ENCODE measurements at places on chromosomes 5 and 9. TPM values are rescaled to one million over a fixed set of nuclear protein-coding genes. Genes with fewer than 3 reads are reported as not detected.

DNA sequence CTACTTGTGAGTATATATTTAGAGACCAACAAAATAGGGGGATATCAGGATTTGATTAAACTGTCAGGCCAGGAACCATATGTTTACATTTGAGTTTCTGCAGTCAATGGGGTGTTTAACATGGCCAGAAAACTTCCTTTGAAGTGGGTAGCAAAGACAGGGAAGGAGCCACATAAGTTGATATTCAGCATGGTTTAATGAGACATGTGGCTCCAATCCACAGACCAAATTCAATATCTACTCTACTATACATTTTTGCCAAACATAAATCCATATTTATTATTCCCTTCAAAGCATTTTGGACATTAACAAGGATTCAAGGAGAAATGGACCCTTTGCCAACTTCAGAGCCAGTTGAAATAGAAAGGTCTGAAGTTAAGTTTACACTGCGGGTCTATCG, 99.8 kb downstream of the TAF11L14 start:
- no peak for DNase-seq
- no peak overlapping the region for H3K27ac ChIP-seq
- H3K4me1 ChIP-seq, result no peaks in the 10 kb centered on the region
- no peak overlapping the region for H3K4me3 ChIP-seq
- no peaks in the 10 kb centered on the region for H3K36me3 ChIP-seq

The FAM81B gene
- polyA plus RNA-seq, result not detected

DNA sequence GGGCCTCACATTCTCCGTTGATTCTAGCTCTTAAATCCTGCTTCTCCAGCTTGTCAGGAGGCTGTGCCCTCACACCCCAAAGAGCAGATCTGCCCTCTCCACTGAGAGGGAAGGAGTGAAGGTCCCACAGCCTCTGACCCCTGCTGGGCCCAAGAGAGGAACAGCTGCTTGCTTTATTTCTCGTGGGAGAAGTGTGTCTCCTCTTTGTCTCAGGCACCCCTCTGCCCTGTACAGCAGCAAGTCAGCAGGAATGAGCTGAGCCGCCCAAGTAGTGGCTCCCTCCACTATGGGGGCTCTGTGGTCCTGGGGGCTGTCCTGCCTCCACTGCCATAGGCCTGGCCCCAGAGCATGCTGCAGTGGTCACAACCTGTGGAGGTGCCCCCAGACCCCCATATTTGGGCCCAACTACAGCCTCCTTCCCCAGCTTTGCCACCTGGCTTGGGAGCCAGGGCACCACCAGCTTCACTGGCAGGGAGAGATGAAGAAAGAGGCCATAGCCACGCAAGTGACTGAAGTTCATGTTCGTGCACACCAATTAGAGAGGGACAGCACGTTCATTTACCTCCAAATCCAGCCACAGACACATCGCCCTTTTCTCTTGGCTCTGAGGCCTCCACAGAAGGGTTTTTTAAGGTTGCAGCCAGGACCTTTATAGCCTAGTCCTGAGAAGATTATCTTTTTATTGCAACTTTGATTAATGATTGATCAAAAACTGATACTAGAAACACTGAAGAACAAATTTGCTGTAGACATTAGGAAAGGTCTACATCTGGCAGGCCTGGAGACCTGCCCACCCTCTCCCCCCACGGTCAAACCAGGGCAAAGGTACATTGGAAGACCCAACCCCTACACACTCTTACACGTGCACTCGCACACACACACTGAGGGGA, 27.5 kb downstream of the IRF1 start:
- H3K36me3 ChIP-seq, result no peaks in the 10 kb centered on the region
- H3K27me3 ChIP-seq, result no peaks in the 10 kb centered on the region
- H3K4me1 ChIP-seq, result peaks cover 38% of the 10 kb centered on the region
- no peak for DNase-seq

DNA sequence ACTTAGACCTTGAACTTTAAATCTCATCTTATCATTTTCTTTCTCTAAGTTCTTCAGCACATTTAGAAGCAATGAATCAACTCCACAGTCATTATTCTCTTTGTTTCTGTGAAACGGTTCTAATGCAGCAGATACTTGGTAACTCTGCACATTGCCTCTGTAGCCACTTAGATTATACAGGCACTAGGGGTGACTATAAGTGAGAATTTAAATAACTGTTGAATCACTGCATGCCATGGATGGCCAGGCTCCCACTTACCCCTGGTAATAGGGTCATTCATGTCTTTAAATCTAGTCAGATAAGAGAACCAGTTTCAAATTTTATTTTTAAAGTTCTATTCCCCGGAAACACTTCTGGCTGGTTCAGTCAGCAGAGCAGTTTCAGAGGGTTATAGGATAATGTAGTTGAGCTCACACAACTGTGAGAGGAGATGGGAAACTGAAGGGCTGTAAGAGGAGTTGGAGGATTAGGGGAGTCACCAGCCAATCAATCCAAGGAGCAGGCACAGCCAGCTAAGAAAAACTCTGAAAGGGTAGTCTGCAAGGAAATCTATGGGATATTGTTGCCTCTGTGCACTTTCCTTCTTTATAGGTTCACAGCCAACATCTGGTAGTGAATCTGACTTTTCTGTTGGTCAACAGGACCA, 4.2 kb upstream of the MINAR2 start:
- no peaks in the 10 kb centered on the region for H3K27me3 ChIP-seq
- DNase-seq, result no peak

The ADAMTSL2 gene
- polyA plus RNA-seq, result 0.21 TPM

The WNT8A gene
- polyA plus RNA-seq, result not detected

GRCh38 chr9:2726650-2727340, 9.5 kb downstream of the KCNV2 start:
- peaks cover 22% of the 10 kb centered on the region for H3K4me1 ChIP-seq
- no peak overlapping the region for H3K27ac ChIP-seq
- no peak overlapping the region for H3K4me3 ChIP-seq
- no peaks in the 10 kb centered on the region for H3K36me3 ChIP-seq

The GLRX gene
- 3,024 TPM for polyA plus RNA-seq

- no peaks in the 10 kb centered on the region for H3K27me3 ChIP-seq
- H3K36me3 ChIP-seq, result no peaks in the 10 kb centered on the region
- peak overlapping the region; percentile 42 for H3K4me3 ChIP-seq
- peak overlapping the region; percentile 95 for H3K27ac ChIP-seq
- DNase-seq, result peak; percentile 72
These were observed 72.4 kb upstream of the ZNF622 start for GRCh38 chr5:16538006-16538405.

DNA sequence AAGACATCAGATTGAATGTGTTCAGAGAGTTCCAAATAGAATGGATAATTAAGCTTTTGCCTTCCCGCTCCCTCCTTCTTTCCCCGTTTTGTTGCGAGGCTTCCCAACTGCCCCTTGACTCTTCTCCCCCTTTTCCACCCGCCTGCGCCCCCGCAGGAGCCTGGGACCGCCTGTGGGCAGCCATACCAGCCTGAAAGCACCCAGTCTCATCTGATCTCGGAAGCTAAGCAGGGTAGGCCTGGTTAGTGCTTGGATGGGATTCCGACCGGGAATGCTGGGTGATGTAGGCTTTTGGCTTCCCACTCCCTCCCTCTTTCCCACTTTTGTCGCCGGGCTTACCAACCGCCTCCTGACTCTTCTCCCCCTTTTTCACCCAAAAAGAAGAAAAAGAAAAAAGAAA, 6.8 kb upstream of the HSD17B4 start:
- no peak overlapping the region for H3K27ac ChIP-seq
- H3K27me3 ChIP-seq, result no peaks in the 10 kb centered on the region
- H3K36me3 ChIP-seq, result no peaks in the 10 kb centered on the region

The ZDHHC11 gene
- 0.51 TPM for polyA plus RNA-seq

GRCh38 chr5:66717455-66718373, 121.5 kb downstream of the MAST4 start:
- H3K36me3 ChIP-seq, result no peaks in the 10 kb centered on the region
- DNase-seq, result no peak
- no peaks in the 10 kb centered on the region for H3K27me3 ChIP-seq
- H3K4me3 ChIP-seq, result no peak overlapping the region
- no peaks in the 10 kb centered on the region for H3K4me1 ChIP-seq
- H3K27ac ChIP-seq, result no peak overlapping the region

The MLANA gene
- polyA plus RNA-seq, result not detected

The RBM27 gene
- polyA plus RNA-seq, result 5.7 TPM

The TMEM252 gene
- polyA plus RNA-seq, result not detected

DNA sequence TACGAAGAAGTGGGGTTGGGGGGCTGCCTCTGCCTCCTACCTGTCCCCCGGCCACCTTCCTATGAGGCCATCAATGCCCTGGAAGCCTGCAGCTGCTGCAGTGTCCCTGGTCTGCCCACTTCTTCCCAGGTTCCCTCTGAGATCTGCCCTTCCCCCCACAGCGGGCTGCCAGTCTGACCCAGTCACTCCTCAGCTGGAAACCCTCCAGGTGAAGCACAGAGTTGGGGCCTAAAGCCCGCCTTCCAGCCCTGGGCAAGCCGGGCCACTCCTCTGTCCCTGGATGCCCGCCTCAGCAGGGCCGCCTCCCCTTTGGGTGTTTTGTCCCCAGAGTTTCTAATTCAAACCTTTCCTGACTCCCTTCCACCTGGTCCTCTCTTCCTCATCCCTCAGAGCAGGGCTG, 137.0 kb downstream of the RXRA start:
- H3K4me1 ChIP-seq, result no peaks in the 10 kb centered on the region
- no peaks in the 10 kb centered on the region for H3K36me3 ChIP-seq
- no peak for DNase-seq
- H3K4me3 ChIP-seq, result no peak overlapping the region
- H3K27me3 ChIP-seq, result no peaks in the 10 kb centered on the region
- H3K27ac ChIP-seq, result no peak overlapping the region

- H3K4me1 ChIP-seq, result no peaks in the 10 kb centered on the region
- H3K4me3 ChIP-seq, result no peak overlapping the region
These were observed 92.5 kb downstream of the CEMIP2 start for GRCh38 chr9:71675857-71676165.

- H3K4me3 ChIP-seq, result no peak overlapping the region
- no peaks in the 10 kb centered on the region for H3K27me3 ChIP-seq
- DNase-seq, result no peak
- no peak overlapping the region for H3K27ac ChIP-seq
These were observed 4.9 kb upstream of the SURF6 start for GRCh38 chr9:133340916-133341315.

The PCDHGA9 gene
- 0.42 TPM for polyA plus RNA-seq

DNA sequence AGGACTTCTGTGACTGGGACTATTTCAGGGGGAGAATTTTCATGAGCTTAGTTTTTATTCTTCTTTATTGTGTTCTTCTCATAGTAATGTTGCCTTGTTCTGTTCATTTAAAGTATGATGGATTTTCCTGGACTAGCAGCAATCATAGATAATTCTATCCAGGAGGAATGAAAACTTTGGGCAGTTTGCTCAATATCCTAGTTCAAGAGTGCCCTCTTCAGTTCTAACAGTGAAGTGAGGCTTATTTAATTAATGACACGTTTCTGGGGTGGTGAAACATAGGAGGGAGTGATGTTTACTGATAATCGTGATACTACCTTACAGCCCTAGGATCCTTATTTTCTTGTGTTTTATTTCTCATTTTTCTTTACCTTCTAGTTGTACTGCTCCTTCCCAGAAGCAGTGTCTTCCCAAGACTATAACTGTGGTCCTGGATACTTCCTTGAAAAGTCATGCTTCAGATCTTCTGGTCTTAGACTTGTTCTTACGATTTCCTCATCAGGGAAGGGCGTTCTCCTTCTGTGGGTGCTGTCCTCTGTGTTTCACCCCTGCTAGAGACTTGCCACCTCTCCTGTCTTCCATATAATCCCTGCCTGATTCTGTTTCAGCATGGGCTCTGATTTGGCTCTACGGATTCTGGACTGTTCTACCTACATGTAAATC, 57.4 kb downstream of the CFAP95 start:
- H3K36me3 ChIP-seq, result no peaks in the 10 kb centered on the region
- H3K27ac ChIP-seq, result no peak overlapping the region
- peaks cover 13% of the 10 kb centered on the region for H3K4me1 ChIP-seq
- H3K4me3 ChIP-seq, result no peak overlapping the region
- DNase-seq, result no peak
- no peaks in the 10 kb centered on the region for H3K27me3 ChIP-seq

DNA sequence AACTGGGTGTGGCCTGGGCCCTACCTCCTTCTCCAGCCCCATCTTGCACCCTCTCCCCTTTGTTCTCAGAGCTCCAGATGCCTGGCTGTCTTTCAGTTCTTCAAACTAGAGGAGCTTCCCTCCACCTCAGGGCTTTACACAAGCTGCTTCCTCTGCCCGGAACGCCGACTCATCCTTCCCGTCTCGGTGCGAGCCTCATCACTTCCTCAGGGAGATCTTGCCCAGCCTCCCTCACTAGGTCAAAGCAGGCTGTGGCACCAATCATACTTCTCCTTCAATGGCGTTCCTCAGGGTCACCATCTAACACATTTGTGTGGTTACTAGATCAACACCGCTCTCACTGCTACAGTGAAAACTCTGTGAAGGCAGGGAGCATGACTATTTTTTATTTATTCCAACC, 56.2 kb upstream of the ZSWIM6 start:
- peak; percentile 58 for DNase-seq
- H3K27ac ChIP-seq, result no peak overlapping the region
- no peaks in the 10 kb centered on the region for H3K36me3 ChIP-seq
- no peaks in the 10 kb centered on the region for H3K27me3 ChIP-seq

The PPIP5K2 gene
- 4.5 TPM for polyA plus RNA-seq

GRCh38 chr9:124009531-124010217, 1.9 kb upstream of the LHX2 start:
- no peaks in the 10 kb centered on the region for H3K27me3 ChIP-seq
- H3K36me3 ChIP-seq, result no peaks in the 10 kb centered on the region
- H3K4me1 ChIP-seq, result peaks cover 11% of the 10 kb centered on the region
- DNase-seq, result no peak
- H3K4me3 ChIP-seq, result no peak overlapping the region

DNA sequence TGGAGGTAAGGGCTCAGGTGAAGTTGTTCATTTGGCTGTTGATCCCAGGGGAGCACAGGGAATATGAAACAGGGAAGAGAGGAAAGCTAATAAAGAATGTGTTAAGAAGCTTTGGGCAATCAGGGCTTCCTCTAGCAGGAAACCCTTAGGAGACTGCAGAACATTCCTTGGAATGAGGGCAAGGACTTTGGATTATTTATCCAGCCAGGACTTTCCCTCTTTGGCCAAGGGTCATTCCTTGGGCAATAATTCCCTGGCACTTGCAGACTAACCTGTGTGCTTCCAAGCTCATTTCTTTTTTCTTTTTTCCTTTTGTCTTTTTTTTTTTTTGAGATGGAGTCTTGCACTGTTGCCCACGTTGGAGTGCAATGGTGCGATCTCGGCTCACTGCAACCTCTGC, 209.2 kb upstream of the MAP3K1 start:
- H3K4me1 ChIP-seq, result no peaks in the 10 kb centered on the region
- H3K36me3 ChIP-seq, result no peaks in the 10 kb centered on the region
- no peak overlapping the region for H3K4me3 ChIP-seq
- no peaks in the 10 kb centered on the region for H3K27me3 ChIP-seq

- H3K36me3 ChIP-seq, result no peaks in the 10 kb centered on the region
- no peak overlapping the region for H3K27ac ChIP-seq
- H3K4me3 ChIP-seq, result no peak overlapping the region
- no peak for DNase-seq
- H3K4me1 ChIP-seq, result no peaks in the 10 kb centered on the region
These were observed 6.8 kb upstream of the FEM1C start for GRCh38 chr5:115551415-115551814.

DNA sequence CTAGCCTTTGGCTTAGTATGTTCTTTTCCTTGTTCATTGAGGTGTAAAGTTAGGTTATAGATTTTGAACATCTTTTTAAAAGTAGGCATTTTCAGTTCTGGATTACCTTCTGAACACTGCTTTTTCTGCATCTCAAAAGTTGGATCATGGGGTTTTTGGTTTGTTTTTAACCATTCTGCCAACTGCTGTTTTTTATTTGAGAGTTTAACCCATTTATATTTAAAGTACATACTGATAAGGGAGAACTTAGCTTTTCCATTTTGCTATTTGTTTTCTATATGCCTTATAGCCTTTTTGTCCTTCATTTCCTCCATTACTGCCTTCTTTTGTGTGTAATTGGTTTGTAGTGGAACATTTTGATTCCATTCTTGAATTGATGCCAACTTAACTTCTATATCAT, 30.5 kb upstream of the ZNF169 start:
- H3K4me3 ChIP-seq, result no peak overlapping the region
- no peaks in the 10 kb centered on the region for H3K4me1 ChIP-seq
- H3K27ac ChIP-seq, result no peak overlapping the region
- H3K27me3 ChIP-seq, result no peaks in the 10 kb centered on the region
- no peaks in the 10 kb centered on the region for H3K36me3 ChIP-seq

The SV2C gene
- polyA plus RNA-seq, result under 0.01 TPM

Data from psoas muscle (tissue), 8 donors.